Smooth muscle cell of the pulmonary artery (primary cell): ENCODE measurements at places on chromosomes 11 and 22. TPM values are rescaled to one million over a fixed set of nuclear protein-coding genes. Genes with fewer than 3 reads are reported as not detected.

Gene POU2AF2
- total RNA-seq: not detected in 2 replicates

Gene OR8D2
- not detected in 2 replicates for total RNA-seq

Gene USP2
- 0.33 TPM in 2 replicates for total RNA-seq

Gene ISX
- not detected in 2 replicates for total RNA-seq

Gene OR51B2
- total RNA-seq: 0.13 TPM in 2 replicates

Gene CD3G
- not detected in 2 replicates for total RNA-seq

Gene TNNI2
- total RNA-seq: not detected in 2 replicates
